Esophagus muscularis mucosa (tissue), 4 donors: ENCODE measurements at places on chromosomes 3 and 15. TPM values are rescaled to one million over a fixed set of nuclear protein-coding genes. Genes with fewer than 3 reads are reported as not detected.

- H3K27ac ChIP-seq, result peak overlapping the region; percentile 64
- peaks cover 39% of the 10 kb centered on the region for H3K4me1 ChIP-seq
- H3K4me3 ChIP-seq, result no peak overlapping the region
- no peaks in the 10 kb centered on the region for H3K36me3 ChIP-seq
- DNase-seq, result no peak
- no peaks in the 10 kb centered on the region for H3K27me3 ChIP-seq
Measured at GRCh38 chr15:32861174-32861573, 143.4 kb downstream of the GREM1 start.

DNA sequence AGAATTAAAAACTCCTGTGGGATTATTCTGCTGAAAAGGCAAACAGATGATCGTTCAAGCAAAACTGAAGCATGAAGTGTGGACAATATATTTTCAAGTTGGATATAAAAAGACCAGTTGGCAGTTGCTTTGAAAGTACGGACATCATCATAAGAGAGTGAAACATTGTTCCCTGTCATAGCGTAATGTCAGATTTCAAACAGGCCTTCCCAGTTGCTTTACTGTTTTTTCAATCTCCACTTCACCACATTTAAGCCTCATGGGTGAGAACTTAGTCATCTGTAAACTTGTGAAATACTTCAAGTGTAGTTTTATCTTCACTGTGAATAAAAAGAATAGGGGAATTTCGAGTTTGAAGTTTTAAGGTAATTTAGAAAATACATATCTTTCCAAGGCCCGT lies 435.1 kb upstream of the CNTN3 start:
- H3K27ac ChIP-seq, result no peak overlapping the region
- no peaks in the 10 kb centered on the region for H3K36me3 ChIP-seq
- no peak for DNase-seq

DNA sequence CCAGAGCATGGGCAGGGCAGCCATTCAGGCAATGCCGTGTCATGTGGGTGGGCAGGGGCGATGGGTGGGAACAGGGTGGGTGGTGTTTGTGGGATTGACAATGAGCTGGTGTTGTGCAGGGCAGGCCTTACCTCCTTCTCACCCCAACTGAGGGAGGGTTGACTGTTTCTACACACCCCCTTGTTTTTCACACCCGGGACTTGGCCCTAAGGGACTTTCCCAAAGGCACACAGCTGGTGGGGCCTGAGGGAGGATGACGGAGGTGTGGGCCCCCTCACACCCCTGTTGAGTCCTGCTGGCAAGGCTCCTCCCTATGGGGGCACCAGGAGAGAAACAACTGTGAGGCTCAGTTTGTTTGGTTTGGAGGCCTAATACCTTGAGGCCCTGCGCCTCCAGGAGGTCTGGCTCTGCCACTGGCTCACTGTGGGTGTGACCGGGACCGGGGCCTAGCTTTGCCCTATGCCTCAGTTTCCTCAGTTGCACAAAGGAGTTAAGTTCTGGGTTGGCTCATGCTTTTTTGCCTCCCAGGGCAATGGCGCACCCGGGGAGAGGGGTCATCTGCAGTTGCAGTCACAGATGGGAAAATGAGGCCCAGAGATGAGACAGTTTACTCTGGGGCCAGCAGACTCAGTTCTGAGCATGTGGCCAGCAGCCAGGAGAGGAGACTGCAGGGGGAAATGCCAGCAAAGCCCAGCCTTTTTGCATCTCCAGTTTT lies 5.1 kb upstream of the DNAH1 start:
- H3K27me3 ChIP-seq, result no peaks in the 10 kb centered on the region
- H3K4me3 ChIP-seq, result no peak overlapping the region
- H3K4me1 ChIP-seq, result peaks cover 15% of the 10 kb centered on the region
- peaks cover 8% of the 10 kb centered on the region for H3K36me3 ChIP-seq

GRCh38 chr3:197003461-197004385 lies 25.9 kb downstream of the MELTF start:
- no peak for DNase-seq
- peak overlapping the region; percentile 62 for H3K4me3 ChIP-seq
- no peaks in the 10 kb centered on the region for H3K36me3 ChIP-seq
- H3K27ac ChIP-seq, result peak overlapping the region; percentile 80

DNA sequence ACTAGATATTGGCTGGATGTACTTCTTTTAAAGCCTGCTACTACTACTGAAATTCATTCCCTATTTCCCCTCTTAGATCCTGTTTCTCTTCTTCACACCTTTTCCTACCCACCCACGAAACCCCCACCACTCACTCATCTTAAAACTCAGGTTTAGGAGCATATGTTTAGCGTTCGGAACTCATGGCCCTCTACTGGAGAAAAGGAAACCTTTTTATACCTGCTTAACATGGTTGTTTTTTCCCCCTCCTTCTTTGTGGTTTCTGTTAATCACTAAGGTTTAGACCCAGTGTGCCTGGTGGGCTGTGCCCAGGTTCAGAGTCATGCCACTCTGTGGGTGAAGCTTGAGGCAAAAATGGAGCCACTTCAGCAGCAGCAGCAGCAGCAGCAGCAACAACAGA lies 2.6 kb downstream of the ARID3B start:
- H3K27me3 ChIP-seq, result no peaks in the 10 kb centered on the region
- DNase-seq, result no peak
- no peak overlapping the region for H3K27ac ChIP-seq
- H3K4me1 ChIP-seq, result peaks cover 70% of the 10 kb centered on the region
- H3K4me3 ChIP-seq, result no peak overlapping the region
- no peaks in the 10 kb centered on the region for H3K36me3 ChIP-seq

GRCh38 chr15:39472621-39473297 lies 108.1 kb upstream of the THBS1 start:
- no peaks in the 10 kb centered on the region for H3K27me3 ChIP-seq
- no peak overlapping the region for H3K4me3 ChIP-seq
- peak overlapping the region; percentile 86 for H3K27ac ChIP-seq

The ZNF502 gene
- total RNA-seq, result 5.6 TPM

The SERF2 gene
- total RNA-seq, result 625 TPM

The CALML4 gene
- total RNA-seq, result 26.2 TPM

DNA sequence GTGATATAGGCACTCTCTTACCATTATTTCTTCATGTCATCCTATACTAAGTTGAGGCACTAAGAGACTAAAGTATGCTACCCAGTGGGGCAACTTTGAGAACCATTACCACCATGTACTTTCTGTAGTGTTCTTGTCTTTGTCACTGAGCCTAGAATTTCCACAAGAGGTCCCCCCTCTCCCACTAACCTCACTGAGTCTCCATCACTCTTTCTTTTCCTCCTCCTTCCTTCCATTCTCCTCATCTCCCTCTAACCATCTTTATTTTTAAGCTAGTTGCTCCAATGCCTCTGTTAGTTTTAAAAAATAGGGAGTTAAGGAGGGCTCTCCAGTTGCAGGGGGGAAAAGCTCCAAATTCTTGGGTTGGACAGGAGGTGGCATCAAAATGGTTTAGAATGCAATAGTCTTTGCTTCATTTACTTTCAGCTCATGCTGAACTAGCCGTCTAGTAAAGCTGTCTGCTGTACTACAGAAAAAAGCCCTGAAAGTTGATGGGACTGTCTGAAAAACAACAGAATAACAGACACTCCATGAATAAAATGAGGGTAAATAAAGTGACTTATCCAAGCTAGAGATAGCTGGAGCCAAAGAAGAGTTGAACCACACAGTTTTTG lies 85.1 kb upstream of the MYRIP start:
- H3K36me3 ChIP-seq, result no peaks in the 10 kb centered on the region
- H3K27ac ChIP-seq, result no peak overlapping the region
- H3K4me1 ChIP-seq, result no peaks in the 10 kb centered on the region

DNA sequence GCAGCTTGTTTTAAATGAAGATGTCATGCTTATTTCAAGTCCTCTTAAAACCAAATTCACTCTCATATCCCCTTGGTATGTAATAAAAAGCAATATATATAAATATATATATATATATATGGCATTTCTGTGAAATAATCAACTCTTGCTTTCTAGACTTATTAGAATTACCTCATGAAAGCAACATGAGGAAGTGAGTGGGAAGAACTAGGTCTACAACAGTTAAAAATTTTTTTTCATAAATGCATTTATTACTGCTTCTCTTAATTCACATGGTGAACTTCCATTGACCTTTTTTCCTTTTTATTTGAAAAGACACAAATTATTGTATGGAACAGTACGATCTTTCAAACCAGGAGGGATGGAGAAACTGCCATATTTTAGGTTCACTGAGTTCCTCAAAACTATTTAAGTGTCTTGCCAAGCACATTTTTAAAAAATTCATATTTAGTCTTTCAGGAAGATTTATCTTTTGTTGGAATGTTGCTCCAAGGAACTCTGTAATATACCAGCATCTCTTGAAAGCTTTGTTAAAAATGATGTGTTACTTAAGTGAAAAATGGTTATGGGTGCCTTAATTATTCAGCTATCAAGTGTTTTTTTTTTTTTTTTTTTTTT lies 185.2 kb downstream of the GHSR start:
- H3K27me3 ChIP-seq, result no peaks in the 10 kb centered on the region
- no peak for DNase-seq
- H3K27ac ChIP-seq, result no peak overlapping the region
- H3K4me3 ChIP-seq, result no peak overlapping the region

DNA sequence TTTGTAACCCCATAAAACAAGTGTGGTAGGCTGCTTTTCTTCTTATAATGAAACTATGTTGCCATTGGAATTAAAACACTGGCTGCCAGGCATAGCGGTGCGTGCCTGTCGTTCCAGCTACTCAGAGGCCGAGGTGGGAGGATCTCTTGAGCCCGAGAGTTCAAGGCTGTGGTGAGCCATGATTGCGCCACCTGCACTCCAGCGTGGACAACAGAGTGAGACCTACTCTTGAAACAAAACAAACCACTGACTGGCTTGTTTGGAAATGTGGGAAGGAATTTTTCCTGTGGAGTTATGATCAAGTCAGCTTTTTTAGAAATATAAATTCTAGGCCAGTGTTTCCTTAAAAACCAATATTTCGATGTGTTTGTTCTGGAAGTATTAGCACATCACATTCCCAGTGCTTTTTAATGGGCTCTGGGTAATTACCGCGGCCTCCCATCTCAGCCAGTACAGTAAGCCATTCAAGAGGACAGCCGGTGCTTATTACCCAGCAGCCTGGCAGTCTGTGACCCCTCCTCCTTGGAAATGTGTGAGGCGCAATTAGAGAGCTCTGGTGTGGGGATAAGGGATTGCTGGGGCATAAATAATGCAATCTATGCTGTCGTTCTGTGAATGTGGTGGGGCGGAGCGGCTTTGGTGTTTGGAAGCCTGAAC lies 58.3 kb upstream of the TRAK1 start:
- H3K4me3 ChIP-seq, result no peak overlapping the region
- H3K4me1 ChIP-seq, result peaks cover 75% of the 10 kb centered on the region
- peak overlapping the region; percentile 86 for H3K27ac ChIP-seq
- no peaks in the 10 kb centered on the region for H3K36me3 ChIP-seq
- H3K27me3 ChIP-seq, result no peaks in the 10 kb centered on the region

The NOX5 gene
- total RNA-seq, result 0.66 TPM

The GOLGA6D gene
- total RNA-seq, result not detected

- no peaks in the 10 kb centered on the region for H3K4me1 ChIP-seq
- no peak overlapping the region for H3K27ac ChIP-seq
- no peaks in the 10 kb centered on the region for H3K27me3 ChIP-seq
Measured at GRCh38 chr15:71228403-71228802, 113.1 kb downstream of the THSD4 start.

GRCh38 chr3:108036401-108036800 lies 54.4 kb downstream of the CD47 start:
- H3K36me3 ChIP-seq, result peaks cover 4% of the 10 kb centered on the region
- peaks cover 8% of the 10 kb centered on the region for H3K4me1 ChIP-seq
- H3K27ac ChIP-seq, result no peak overlapping the region

GRCh38 chr3:113279686-113280085 lies 68.3 kb downstream of the BOC start:
- H3K27me3 ChIP-seq, result no peaks in the 10 kb centered on the region
- H3K27ac ChIP-seq, result peak overlapping the region; percentile 40
- no peak for DNase-seq
- H3K36me3 ChIP-seq, result peaks cover 33% of the 10 kb centered on the region

The IQCF5 gene
- not detected for total RNA-seq

DNA sequence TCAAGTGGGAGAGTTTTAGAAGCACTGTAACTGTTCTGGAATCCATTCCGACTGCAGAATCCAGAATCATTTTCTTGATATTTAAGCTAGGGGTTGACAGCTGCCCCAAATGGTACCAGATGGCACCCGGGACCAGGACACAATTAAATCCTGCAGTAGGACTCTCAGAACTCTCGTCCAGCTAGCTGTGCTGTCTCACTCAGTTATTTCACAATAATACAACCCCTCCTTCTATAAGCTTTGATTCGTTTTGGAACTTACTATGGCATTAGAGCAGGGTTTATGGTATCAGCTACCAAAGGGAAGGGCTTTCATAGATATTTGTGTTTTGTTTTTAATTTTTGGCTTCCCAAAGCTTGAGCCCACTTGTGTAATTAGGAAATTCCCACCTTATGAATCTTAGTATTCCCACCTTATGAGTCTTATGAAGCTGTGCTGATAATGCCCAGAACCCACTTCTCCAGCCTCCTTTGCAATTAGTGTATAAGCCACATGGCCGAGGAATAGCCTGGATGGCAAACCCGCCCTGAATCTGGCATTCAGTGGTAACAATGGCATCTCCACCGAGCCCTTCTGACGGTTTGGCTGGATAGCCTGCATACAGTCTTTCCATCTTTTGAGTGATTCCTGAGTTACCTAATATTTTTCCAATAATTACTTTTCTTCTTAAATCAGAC lies 120.1 kb downstream of the UACA start:
- no peak overlapping the region for H3K27ac ChIP-seq
- DNase-seq, result no peak
- H3K4me1 ChIP-seq, result no peaks in the 10 kb centered on the region
